Activated T-helper 2 cell treated with anti-CD3 and anti-CD28 coated beads, Interferon-gamma antibody, Interleukin-2, Interleukin-4, amounts not matched to agents 10 μg/mL and 5 μg/mL and 100 μg/mL, durations not matched to agents 14 hours and 24 hours and 36 hours (primary cell): ENCODE measurements at places on chromosomes 13 and 19. TPM values are rescaled to one million over a fixed set of nuclear protein-coding genes. Genes with fewer than 3 reads are reported as not detected.
A peak's percentile ranks its signal among the peaks of the same experiment; 100 is the strongest.

DNA sequence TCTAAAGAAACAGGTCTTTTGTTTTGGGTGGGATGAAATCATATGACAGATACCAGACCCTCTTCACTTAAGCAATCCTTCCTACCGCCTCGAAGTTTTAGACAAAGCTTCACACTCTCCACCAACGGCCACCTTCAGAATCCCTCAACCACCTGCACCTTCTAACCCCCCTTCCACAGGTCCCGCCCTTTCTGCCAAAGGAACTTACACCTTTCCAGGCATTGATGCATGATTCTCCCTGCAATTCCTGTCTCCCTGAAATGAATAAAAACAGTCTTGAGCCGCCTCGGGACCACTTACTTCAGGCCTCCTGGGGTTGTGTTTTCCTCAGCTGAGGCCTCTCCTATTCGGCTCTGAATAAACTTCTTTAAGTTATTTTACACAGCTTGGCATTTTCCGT is 859 bp downstream of the ZNF433 start:
- no peak for DNase-seq
- H3K27ac ChIP-seq = no peak overlapping the region
- peaks cover 13% of the 10 kb centered on the region for H3K36me3 ChIP-seq
- H3K27me3 ChIP-seq = no peaks in the 10 kb centered on the region

ZNF99 gene
- not detected in 2 replicates for total RNA-seq

GRCh38 chr19:17687141-17687856 is 855 bp downstream of the UNC13A start:
- peaks cover 6% of the 10 kb centered on the region for H3K4me1 ChIP-seq
- H3K27ac ChIP-seq = no peak overlapping the region
- no peaks in the 10 kb centered on the region for H3K36me3 ChIP-seq
- no peak for DNase-seq
- H3K4me3 ChIP-seq = no peak overlapping the region
- peaks cover 49% of the 10 kb centered on the region for H3K27me3 ChIP-seq

ATXN8OS gene
- total RNA-seq = not detected in 2 replicates

CCL25 gene
- total RNA-seq = not detected in 2 replicates

DNA sequence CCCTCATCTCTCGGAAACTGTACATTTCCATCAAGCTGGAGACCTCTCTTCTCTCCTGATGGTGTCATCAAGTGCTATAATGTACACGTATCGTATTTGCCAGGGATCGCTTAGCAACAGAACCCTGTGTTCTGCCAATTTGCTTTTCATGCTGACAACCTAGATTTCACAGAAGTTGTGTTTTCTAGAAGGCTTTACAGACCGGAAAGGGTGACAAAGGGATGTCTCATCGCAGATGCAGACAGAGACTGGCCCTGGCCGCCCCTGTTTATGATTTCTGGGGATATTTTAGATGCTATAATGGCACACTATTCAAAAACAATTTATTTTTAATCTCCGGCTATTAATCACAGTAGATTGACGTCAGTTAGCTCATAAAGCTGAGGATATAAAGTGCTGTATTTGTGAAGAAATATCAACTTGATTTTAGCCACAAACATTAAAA is 291.4 kb downstream of the IRS2 start:
- H3K4me3 ChIP-seq = no peak overlapping the region
- DNase-seq = no peak

- no peak overlapping the region for H3K27ac ChIP-seq
- peaks cover 12% of the 10 kb centered on the region for H3K4me1 ChIP-seq
- no peak for DNase-seq
These were observed 22.9 kb upstream of the POMP start for GRCh38 chr13:28636069-28636468.

- no peaks in the 10 kb centered on the region for H3K4me1 ChIP-seq
- no peaks in the 10 kb centered on the region for H3K27me3 ChIP-seq
- H3K36me3 ChIP-seq = peaks cover 20% of the 10 kb centered on the region
- H3K27ac ChIP-seq = no peak overlapping the region
- H3K4me3 ChIP-seq = no peak overlapping the region
These were observed 826 bp upstream of the C1QTNF9 start for GRCh38 chr13:24308488-24309020.

GRCh38 chr19:17538684-17539237 is 16.7 kb upstream of the COLGALT1 start:
- DNase-seq = no peak
- no peak overlapping the region for H3K27ac ChIP-seq
- H3K27me3 ChIP-seq = peaks cover 10% of the 10 kb centered on the region
- H3K36me3 ChIP-seq = no peaks in the 10 kb centered on the region
- H3K4me1 ChIP-seq = peaks cover 7% of the 10 kb centered on the region
- peak overlapping the region; percentile 65 for H3K4me3 ChIP-seq

GRCh38 chr13:27636589-27637288 is 15.0 kb downstream of the POLR1D start:
- peak overlapping the region; percentile 9 for H3K27ac ChIP-seq
- H3K36me3 ChIP-seq = peaks cover 35% of the 10 kb centered on the region
- H3K27me3 ChIP-seq = no peaks in the 10 kb centered on the region
- H3K4me3 ChIP-seq = no peak overlapping the region
- DNase-seq = no peak

DNA sequence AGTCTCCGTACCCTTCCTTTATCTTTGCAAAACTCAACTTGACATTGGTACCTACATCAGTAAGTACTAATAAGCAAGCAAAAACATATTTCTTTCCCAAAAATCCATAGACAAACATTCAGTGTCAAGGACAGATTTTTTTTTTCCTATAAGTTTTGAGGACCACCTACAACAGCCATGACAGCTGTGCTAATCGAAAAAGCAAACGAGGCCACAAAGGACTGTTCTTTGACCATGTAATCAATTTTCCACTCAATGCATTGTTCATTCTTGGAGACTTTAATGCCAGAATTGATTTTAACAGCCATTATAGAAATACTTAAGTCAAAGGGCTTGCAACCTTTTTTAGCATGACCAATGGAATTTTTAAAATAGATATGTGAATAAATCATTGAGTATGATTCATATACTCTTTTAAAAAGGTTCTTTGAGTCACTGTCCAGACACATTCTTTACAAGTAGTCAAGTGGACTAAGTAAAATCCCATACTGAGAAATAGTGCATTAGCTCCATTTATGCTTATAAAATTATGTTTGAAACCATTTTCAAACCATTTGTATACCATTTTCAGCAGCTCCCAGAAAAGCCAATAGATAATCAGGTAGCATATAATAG is 323.9 kb downstream of the MZT1 start:
- no peak for DNase-seq
- no peaks in the 10 kb centered on the region for H3K36me3 ChIP-seq
- no peak overlapping the region for H3K4me3 ChIP-seq
- H3K27me3 ChIP-seq = no peaks in the 10 kb centered on the region
- H3K27ac ChIP-seq = no peak overlapping the region
